ENCODE measurements at places on chromosomes 12 and 14.

DNA sequence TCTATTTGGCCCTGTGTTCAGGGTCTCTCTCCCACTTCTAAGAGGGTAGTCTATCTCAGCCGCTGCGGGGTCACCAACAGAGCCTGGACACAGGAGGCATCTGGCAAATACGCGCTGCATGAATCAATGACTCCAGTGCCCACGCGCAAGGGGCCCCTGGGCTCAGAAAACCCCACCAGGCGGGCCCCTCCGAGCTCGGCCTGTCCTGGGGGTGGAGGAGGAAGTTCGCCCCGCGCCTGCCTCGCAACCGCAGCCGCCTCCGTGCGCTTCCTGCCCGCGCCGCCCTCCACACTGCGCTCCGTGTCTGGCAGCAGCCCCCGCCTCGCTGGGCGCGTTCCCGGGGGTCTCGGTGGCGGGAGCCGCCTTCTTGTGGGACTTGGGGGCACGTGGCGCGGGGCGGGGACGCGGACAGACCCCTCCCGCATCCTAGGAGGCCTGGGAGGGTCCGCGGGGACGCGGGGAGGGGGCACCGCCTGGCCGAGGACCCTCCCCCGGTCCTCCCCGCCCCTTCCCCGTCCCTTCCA is 811 bp upstream of the FBRSL1 start:
- DNase-seq = peak; percentile 29

DNA sequence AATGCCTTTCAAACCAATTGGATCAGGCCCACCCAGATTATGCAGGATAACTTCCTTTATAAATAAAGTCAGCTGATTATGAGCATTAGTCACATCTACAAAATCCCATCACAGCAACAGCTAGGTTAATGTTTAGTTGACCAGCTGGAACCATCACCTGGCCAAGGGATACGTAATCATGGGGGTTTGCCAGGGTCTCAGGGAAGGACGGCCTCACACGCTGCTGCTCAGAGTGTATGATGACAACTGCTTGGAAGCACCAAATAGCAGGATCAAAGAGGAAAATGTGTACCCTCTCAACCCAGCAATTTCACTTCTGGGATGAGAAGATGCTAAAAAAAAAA is 162.6 kb downstream of the SLC15A4 start:
- DNase-seq = no peak

DNA sequence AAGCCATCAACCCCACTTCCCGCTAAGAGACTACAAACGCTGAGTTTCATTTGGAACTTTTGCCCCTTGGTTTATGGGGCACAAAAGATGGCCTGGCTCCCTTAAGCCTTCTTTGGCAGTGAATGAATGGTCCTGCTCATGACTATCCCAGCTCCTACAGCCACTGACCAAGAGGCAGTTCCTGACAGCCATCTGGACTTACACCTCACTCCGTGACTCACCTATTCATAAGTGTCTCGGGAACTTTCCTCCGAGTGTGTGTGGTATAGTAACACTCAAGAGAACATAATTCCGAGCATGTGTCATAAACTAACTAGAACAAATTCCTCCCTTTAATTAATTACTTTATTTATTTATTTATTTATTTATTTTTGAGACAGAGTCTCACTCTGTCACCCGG is 51.9 kb upstream of the NUDT4 start:
- DNase-seq = no peak

- DNase-seq = no peak
Measured at GRCh38 chr12:100265732-100266584, 921 bp downstream of the DEPDC4 start.

GRCh38 chr12:62817556-62818271 is 117.2 kb downstream of the PPM1H start:
- no peak for DNase-seq

DNA sequence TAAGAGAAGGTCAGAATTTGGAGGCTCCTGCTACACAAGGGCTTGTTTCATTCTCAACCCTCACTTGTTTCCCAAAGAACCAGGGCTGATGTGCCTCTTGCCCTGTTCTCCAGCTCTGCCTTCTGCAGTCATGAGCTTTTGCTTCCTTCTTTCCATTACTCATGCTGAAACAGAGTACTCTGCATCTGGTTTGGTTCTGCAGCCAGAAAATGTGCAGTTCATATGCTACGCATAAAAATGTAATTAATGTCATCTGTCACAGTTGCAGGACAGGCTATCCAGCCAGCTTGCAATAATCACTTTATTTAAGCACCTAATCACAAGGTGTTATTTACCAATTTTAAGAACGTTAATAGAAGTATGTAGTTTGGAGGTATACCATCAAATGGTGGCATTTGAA is 150.2 kb downstream of the SRGAP1 start:
- DNase-seq = no peak

GRCh38 chr12:132451172-132451835 is 38.6 kb upstream of the FBRSL1 start:
- no peak for DNase-seq

DNA sequence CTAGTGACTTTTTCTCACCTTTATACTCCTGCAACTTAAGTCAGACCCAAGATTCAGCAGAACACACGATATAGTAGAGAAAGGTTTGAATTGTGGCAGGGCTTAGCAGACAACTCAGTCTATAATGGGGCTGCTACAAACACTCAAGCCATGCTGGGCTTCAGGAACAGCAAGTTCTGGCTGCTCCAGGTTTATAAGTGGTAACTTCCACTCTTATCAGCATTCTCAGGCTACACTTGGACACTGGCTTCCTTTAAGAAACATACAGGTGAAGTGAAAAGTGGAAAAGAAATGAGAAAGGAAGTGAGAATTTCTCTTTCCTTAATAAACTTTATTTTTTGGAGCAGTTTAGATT is 21.7 kb downstream of the PLEKHD1 start:
- DNase-seq = no peak

DNA sequence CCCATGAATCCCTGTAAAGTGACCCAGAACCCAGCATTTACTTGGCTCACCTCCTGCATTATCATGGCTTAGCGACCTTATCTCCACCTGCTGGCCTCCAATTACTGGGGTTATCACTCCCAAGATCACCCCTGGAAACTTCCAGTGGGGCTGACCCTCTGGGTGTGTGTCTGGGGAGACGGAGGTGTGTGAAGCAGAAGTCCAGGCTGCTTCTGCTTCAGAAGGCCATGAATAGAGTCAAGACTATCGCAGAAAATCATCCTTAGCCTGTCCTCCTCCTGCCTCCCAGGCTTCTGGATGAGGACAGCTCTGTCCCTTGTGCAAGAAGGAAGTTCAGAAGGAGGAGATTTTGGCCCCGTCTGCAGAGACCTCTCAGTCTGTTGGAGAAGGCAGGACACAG is 408 bp upstream of the KRT72 start:
- DNase-seq = no peak

DNA sequence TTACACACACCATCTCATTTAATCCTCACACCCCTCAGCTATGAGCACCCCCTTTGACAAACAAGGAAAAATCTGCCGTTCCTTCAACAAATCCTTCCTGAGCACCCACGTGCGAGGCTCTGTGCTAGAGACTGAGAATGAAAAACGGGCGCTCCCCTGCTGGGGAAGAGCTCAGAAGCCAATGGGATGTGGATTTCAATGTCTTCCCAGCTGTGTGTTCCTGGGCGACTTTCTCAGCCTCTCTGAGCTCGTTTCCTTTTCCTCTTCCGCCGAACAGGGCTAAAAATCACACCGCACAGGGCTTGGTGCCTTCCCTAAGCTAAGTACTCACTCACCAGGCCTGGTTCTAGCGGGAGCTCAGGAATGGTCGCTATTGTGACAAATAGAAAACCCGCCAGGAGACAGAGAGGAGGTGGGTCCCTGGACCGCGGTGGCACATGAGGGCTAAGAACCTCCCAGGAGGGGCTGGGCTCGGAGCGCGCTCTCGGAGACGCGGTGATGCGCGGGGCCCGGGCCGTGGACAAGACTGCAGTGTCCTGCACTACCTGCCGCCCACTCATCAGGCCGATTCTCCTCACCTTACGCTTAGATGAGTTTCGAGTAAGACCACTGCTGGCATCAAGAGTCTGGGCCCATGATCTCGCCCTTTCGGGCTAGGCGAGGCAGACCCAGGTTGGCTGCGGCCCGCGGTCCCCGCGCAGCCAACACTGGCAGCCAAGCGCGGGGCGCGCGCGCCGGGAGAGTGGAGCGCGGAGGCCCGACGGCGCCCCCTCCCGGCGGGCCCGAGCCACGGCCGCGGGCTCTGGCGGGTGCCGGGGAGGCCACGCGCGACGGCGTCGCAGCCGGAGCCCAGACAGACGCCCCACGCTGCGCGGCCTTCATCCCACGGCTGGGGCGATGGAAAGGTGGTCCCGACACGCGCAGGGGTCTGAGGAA is 17.0 kb downstream of the ZDHHC22 start:
- DNase-seq = peak; percentile 38

GRCh38 chr12:87870493-87871460 is 158.4 kb downstream of the C12orf50 start:
- DNase-seq = no peak

DNA sequence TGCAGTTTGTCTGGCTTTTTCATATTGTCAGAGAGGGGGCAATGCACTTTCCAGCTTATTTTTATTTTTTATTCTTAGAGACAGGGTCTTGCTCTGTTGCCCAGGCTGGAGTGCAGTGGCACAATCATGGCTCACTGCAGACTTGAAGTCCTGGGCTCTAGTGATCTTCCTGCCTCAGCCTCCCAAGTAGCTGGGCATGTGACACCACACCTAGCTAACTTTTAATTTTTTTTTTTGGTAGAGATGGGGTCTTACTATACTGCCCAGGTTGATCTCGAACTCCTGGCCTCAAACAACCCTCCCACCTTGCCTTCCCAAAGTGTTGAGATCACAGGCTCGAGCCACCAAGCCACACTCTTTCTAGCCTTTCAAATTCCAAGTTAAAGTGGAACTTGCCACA is 3.9 kb upstream of the A2ML1 start:
- DNase-seq = no peak

GRCh38 chr14:93304771-93305170 is 28.1 kb downstream of the BTBD7 start:
- DNase-seq = no peak

GRCh38 chr12:102483466-102483865 is 3.1 kb upstream of the IGF1 start:
- no peak for DNase-seq

DNA sequence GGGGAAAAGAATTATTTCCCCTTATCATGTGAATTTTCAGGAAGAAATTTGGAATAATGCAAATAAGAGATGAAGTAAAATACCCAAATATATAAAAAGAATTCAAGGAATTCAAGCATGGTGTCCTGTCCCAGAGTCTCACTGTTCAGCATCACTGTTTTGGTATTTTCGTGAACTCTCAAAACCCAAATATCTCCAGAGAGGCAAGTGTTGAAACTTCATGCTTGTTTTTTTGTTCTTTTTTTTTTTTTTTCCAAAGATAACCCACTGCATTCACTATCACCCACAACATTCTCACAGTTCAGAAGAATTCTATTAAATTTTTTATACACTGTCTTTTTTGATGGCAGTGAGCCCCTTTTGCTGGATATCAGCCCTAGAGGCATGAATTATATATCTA is 354.9 kb downstream of the DIO2 start:
- no peak for DNase-seq

GRCh38 chr14:50985859-50986331 is 41.6 kb upstream of the PYGL start:
- DNase-seq = no peak

- no peak for DNase-seq
Measured at GRCh38 chr14:76814726-76815645, 2.3 kb upstream of the ANGEL1 start.

- DNase-seq = no peak
Measured at GRCh38 chr12:40011775-40012129, 94.1 kb downstream of the SLC2A13 start.

DNA sequence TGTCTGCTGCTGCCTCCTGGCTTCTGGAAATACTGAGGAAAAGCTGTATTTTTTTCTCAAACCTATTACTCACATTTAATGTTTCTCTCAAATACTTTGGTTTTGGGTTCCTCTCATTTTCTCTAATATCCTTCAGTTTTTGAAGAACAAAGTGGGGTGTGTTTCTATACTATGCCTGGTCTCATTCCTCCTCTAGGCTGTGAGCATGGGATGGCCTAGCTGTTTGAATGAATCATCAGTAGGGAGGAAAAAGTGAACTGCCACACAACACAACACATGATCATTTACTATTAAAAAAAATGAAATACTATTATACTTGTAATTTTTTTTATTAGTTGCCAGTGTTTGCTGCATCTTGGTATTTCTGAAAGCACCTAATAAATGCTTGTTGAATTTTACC is 11.3 kb upstream of the SMCO3 start:
- no peak for DNase-seq

- peak; percentile 61 for DNase-seq
Measured at GRCh38 chr12:55707841-55708694, at the start of gene ITGA7. Gene ITGA7 (minus strand): TSS chr12:55707904. CDS start chr12:55707682, 222 bp downstream.

DNA sequence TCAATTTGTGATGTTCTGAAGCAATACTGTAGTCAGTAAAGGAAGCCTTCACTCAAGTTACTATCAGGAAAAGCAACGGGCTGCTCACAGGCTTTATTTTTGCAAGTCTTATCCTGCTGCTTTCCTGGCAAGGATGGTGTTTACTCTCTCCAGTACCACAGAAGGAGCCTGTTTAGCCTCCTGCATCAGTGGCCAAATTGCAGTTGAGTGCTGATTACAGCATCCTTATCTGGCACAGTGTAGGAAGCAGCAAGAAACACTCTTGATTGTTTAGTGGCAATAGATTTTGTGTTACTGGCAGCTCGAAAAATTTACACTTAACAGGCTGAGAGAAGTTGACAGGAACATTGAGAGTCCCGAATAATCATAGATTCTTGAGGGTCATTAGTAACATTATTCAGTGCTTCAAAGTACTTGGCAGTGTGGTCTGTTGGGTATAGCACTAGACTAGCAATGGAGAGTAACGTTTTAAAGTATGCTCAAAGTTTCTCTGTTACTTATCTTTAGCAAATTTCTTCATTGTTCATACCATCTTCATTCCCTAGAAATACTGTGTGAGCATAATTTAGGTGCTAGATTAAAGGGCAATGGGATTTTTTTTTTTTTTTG is 11.7 kb downstream of the TULP3 start:
- no peak for DNase-seq

DNA sequence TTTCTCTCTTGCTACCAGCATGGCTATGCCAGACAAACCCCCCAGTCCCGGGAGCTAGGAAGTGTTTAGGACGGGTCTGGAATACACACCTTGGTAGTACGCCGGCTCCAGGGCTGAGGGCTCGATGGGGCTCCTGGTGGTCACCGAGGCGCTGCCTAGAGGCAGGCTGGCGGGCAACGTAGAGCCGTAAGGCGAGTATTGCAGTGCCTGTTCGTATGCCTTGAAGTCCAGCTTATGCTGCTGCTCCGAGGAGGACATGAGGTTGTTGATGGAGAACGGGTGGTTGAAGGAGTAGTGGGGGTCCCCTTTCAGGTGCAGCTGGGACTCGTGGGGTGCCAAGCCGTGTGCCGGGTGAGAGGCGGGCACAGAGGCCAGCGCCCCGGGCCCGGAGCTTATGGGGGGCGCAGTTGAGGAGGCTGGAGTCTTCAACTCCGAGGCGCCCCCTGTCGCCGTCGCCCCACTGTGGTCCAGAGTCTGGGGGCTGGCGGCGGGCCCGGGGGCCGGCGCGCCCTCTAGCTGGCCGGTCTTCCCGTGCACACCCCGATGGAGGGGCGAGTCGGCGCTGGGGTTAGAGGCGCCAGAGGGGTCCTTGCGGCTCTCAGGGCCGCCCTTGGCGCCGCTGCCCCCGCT is 3.6 kb downstream of the FOXA1 start:
- DNase-seq = no peak
